Dermis microvascular lymphatic vessel endothelial cell (primary cell): ENCODE measurements at places on chromosomes 11 and 22. TPM values are rescaled to one million over a fixed set of nuclear protein-coding genes. Genes with fewer than 3 reads are reported as not detected.
A peak's percentile ranks its signal among the peaks of the same experiment; 100 is the strongest.

The MMP13 gene
- not detected in 2 replicates for total RNA-seq

GRCh38 chr11:34027516-34028408, 23.8 kb upstream of the CAPRIN1 start:
- DNase-seq = no peak

GRCh38 chr22:36362932-36363331, 24.8 kb downstream of the MYH9 start:
- no peak for DNase-seq

DNA sequence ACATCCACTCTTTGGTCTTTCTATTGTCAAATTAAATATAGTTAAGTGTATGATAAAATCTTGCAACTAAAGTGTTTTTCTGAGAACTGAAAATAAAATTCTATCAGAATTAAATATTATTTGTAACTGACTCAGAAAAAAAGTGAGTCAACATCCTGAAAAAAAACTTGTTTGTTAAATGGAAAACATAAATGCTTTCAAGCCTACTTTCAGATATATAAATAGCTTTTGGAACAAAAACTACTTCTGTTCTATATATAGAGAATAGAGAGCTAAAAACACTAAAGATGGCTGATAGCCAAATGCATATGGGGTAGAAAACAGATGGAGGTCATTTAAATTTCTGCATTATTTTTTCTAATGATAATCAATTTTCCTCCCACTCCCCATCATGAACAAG, 61.8 kb downstream of the PIK3C2A start:
- DNase-seq = no peak

DNA sequence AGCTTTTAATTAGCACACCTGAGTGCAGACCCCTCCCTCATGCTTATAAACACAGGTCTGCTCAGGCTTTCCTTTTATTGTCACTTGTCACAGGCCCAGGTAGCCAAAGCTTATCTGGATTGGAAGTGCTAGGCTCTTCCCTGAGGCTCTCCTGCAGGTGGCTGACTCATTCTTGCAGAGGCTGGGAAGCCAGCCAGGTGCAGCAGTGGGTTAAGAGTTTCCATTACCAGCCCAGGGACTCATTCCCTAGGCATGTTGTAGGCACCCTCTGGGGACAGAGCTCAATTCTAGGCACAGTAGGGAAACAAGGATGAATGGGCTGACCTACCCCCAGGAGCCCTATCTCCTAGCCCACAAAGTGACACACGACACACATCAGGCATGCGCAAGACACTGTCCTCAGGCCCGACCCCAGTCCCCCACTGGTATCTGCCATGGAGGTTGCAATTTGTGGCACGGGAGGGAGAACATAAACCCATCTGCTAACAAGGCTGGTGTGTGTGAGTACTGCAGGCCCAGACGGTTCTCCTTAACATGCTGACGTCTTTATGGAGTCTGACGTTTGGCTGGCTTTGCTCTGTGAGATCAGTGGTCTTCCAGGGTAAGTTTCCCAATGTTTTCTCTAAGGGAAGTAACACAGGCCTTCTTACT, 94.2 kb downstream of the ABTB2 start:
- DNase-seq = no peak

DNA sequence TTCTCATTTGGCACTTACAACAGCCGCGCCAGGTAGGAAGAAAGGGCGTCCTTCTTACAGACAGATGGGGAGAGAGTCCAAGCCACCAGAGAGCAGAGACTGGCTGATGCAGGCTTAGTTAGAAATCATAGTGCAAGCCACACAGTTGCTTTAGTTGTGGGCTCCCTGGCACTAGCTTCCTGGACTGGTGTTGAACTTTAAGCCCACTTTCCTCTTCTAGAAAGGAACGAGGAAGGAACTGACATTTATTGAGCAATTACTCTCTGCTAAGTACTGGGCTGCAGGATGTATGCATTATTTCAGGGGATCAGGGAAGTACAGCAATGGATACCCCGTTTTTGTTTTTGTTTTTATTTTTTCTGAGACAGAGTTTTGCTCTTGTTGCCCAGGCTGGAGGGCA, 3.0 kb downstream of the BACE1 start:
- no peak for DNase-seq

DNA sequence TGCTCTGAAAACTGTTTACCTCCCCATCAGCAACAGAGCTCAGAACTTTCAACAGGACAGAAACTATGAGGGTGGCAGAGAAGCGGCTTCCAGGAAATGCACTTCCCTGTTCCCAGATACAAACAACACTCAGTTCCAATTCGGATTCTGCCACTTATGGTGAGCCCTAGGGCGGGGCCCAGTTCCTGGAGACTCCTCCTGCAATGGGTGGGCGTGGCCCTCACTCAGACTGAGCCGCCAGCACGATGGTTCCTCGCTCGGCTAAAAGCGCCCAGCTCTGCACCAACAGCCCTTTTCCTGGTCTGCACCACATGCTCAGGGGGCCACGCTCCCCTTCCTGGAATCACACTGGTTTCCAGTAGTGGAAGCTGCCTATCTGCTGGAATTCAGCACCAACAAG, 314.1 kb downstream of the CTTN start:
- no peak for DNase-seq

The LDHAL6A gene
- total RNA-seq = not detected in 2 replicates

DNA sequence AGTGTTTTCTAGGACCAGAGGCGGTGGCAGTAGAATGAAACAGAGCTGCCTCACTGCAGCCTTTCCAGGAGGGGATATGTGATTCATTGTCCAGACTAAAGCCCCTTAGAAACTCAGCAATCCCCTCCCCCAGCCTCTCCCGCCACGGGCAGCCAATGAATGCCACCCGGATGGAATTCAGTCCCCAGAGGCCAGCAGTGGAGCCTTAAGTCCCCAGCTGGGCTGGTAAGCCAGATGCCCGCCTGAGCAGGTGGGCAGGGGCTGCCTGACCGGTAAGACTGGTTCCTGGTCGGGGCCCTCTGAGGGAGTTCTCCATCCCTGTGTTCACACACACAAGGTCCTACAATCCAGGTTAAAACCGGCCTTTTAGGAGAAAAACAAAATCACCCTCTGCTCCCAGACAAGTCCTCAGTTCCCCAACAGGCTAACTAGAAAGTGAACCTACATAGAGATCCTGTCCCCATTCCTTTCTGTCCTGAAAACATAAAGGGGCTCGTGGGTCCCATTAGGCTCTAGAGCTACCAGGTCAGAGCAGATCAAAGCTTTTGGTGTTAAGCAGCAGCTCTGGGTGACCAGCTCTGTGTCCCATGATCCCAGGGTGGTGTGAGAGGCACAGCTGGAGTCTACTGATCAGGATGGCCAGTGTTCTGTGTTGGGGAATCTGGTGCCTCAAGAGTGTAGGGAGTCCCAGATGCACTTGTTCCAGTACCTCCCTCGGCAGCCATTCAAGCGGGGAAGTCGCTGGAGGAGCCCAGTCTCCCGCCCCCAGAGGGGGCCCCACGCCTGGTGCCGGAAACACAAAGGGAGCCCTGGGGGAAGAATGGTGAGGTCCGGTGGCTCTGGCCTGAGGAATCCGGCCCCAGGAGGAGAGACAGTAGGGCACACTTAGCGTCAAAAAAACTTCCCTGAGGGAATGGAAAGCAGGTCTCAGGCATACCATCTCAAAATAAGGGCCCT, 2.6 kb downstream of the PATZ1 start:
- DNase-seq = peak; percentile 21

DNA sequence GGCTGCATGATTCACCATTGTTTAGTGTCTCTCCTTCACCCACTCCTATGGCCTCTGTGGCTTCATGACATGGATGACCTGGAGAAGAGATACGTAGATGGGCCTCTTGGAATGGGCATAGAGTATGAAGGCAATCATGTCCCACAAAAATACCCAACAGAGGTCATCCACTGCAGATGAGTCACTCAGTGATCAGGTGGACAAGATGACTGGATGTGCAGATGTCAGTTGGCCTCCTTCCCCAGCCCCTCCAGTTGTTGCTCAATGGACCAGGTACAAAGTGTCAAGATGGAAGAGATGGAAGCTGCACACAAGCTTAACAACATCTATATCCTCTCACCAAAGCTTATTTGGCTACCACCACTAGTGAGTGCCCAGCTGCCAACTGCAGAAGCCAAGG, 41.0 kb upstream of the CLPB start:
- no peak for DNase-seq

DNA sequence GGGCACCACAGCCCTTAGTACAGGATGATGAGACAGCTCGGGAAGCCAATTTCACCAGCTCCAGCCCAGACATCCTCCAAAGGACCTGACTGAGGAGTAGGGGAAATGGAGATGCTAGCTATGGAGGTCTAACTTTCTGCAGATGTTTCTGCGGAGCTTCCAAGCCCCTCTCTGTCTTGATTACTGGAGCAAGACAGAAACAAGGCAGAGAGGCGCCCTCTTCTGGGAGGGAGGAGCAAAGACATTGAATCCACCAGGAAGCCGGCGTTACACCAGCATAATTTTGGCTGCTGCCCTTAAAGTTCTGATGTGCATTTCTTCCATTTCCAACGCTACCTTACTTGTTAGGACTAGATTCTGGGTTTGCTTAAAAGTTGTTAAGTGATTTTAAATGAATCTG, 107.3 kb upstream of the HSD17B12 start:
- DNase-seq = no peak

The FGF19 gene
- not detected in 2 replicates for total RNA-seq

The OR51B2 gene
- total RNA-seq = not detected in 2 replicates

GRCh38 chr11:125685228-125685627, 4.6 kb upstream of the ACRV1 start:
- DNase-seq = no peak

GRCh38 chr11:68379206-68379605, 66.8 kb downstream of the LRP5 start:
- no peak for DNase-seq

The CDKN1C gene
- 19.4 and 58.8 TPM in 2 replicates for total RNA-seq

The BAIAP2L2 gene
- total RNA-seq = 0.25 TPM in 1 of 2 replicates, not detected in the other

DNA sequence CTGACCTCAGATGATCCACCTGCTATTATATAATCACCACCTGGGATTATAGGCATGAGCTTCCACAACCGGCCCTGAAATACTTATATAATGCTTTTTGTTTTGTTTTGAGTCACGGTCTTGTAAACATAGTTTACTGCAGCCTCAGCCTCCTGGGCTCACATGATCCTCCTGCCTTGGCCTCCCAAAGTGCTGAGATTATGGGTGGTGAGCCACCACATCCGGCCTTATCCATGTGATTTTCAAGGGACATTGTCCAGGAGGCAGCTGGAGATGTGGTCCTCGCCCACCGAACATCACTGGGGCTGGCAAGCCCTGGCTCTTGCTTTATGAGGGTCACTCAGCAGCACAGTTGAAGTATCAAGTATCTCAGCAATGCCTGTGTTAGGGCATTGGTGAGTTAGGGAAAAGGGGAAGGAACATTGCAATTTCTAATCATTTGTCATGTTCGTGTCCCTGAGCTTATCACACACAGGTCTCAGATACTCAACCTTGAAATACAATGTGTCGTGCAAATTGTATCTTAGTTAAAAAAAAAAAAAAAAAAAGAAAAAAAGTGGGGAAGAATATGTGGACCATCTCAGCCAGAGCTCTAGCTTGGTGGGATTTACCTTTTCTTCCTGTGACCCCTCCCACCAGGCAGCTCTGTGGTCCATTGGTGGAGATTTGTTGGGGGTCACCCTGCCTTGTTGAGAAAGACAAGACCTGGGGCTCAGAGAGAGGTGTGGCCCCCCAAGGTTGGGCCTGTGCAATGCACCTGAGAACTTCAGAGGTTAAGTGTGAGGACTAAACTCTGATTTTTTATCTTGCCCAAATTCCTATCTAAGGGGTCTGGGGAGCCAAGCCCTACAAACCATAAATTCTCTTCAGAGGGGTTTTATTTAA, 40.4 kb upstream of the MAPK1 start:
- DNase-seq = no peak

DNA sequence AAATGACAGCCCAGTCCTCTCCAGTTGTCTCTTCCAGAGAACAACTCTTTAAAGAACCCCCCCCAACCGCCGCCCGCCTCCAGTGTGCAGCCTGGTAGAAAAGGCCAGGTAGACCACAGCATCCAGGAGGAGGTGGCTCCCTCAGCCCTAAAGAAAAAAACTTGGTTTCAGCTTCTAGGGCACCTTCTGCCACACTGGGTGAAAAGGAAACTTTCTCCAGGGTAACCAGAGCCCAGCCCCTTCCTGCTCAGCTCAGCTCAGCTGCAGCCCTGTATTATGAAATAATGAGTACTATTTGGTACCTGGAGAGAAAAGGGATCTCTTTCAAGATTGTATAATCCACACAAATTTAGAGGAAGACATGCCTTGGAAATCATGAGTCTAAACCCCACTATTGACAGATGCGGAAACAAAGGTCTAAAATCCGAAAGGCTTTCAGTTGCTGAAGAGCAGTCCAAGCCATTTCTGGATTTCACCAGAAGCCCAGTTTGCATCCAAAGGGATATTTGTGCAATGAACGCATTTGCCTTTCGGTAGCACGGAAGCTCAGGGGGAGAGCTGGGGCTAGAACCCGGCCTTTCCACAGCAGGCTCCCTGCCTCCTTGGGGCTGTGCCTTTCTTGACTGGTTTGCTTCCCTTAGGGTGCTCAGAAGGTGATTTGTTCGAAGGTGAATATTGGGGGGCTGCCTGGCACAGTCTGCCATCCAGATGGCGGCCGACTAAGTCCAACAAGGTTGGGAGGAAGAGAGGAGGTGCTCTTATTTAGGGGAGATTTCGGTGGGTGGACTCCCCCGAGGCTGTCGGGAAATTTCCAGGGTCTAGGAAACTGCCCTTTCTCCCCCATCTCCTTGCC, 3.3 kb downstream of the FXYD6 start:
- no peak for DNase-seq

GRCh38 chr11:11414996-11415395, 61.9 kb upstream of the CSNK2A3 start:
- no peak for DNase-seq
